Psoas muscle (tissue), 8 donors: ENCODE measurements at places on chromosomes 2 and 18. TPM values are rescaled to one million over a fixed set of nuclear protein-coding genes. Genes with fewer than 3 reads are reported as not detected.

HPCAL1 gene
- 42.9 TPM for polyA plus RNA-seq

DUSP2 gene
- polyA plus RNA-seq: 4.1 TPM

TEKT4 gene
- not detected for polyA plus RNA-seq

DNA sequence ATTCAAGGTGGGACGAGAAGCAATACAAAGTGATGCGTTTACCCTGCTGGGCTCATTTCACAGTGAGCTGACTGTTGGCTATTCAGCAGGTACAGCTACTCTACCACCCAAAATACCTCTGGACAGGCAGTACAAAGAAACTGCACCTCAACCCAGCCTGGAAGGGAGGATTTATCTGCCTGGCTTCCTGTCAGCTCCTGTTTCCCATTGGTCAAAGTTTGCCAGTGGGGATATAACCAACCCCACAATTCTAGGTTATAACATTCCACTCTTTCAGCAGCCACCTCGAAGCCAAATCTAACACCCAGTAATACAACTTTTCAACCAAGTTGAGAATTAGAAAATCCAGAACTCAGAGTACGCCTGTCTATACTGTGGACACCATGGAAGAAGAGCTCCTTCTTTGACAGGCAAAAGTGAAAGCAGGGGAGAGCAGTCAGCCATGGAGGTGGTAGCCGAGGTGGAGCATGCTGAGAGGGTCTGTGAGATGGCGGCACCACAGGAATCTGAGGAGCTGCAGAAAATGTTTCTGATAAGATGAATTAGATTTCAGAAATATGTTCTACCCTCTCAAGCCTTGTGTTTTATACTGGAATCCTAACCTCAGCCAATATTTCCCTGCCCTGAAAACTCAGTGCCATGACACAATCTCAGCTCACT lies 10.8 kb downstream of the DUSP19 start:
- no peak for DNase-seq

- no peak for DNase-seq
Measured at GRCh38 chr2:183995632-183996031, 602.7 kb upstream of the ZNF804A start.

- no peak for DNase-seq
Measured at GRCh38 chr2:99881901-99882591, 260.3 kb downstream of the AFF3 start.

- no peak for DNase-seq
Measured at GRCh38 chr18:6405237-6406074, 9.3 kb downstream of the L3MBTL4 start.
